ENCODE measurements at places on chromosomes 16 and 17.

- no peak for DNase-seq
Measured at GRCh38 chr17:64449545-64449944, 630 bp downstream of the MILR1 start.

- no peak for DNase-seq
Measured at GRCh38 chr17:7707858-7708750, 3.1 kb downstream of the EFNB3 start.

DNA sequence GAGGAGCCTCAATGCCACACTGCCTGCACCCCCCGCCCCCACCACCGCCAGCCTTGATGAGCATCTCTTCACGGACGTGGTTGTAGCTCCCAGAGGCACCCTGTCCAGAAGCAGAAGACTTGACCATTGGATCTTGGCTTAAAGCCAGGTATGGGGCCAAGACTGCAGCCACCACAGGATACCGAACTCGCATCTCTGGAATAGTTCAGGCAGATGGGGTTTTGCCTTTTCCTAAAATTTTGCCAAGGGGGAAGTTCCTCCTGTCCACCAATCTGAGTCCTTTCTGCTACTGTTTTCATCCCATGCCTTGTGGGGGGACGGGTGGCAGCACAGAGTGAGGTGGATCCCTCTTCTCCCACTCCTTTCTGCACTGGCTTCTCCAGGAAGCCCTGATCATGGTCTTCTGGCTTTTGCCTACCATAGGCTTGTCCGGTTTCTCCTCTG is 939 bp downstream of the CORO6 start:
- no peak for DNase-seq

GRCh38 chr16:3173892-3174617 is 13.9 kb upstream of the OR1F1 start:
- DNase-seq = no peak

- DNase-seq = no peak
Measured at GRCh38 chr16:20310421-20311395, 16.6 kb downstream of the GP2 start.

DNA sequence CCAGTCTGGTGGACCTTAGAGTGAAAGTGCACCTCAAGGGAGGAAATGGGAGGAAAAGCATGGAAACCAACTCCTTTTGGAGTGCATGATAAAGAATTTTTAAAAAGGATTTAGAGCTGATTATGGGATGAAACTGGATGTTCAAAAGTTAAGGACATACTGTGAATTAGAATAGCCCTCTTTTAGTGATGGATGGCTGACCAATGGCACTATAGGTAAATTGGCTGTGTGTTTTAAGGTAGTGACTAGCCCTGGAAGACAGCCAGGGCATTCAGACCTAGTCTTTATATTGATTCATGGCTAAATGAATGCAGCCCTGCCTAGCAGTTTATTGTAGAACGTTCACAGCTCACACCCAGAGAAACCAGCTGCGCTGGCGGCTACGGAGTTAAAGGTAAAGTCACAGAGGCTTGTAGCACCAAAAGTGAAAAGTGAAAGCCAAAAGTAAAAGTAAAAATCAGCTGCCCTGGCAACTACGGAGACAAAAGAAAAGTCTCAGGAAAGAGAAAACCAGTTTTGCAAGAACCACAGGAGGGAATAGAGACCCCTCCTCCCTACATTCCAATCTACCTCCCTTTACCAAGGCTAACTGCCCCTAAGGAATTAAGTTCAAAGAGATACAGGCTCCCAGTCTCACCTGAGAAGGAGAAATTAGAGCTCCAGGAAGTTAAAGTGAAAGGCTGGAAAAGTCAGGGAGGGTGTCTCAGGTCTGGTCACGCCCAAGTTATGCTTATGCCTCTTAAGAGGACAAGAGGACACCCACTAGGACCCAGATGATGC is 21.8 kb downstream of the ACSM1 start:
- no peak for DNase-seq

DNA sequence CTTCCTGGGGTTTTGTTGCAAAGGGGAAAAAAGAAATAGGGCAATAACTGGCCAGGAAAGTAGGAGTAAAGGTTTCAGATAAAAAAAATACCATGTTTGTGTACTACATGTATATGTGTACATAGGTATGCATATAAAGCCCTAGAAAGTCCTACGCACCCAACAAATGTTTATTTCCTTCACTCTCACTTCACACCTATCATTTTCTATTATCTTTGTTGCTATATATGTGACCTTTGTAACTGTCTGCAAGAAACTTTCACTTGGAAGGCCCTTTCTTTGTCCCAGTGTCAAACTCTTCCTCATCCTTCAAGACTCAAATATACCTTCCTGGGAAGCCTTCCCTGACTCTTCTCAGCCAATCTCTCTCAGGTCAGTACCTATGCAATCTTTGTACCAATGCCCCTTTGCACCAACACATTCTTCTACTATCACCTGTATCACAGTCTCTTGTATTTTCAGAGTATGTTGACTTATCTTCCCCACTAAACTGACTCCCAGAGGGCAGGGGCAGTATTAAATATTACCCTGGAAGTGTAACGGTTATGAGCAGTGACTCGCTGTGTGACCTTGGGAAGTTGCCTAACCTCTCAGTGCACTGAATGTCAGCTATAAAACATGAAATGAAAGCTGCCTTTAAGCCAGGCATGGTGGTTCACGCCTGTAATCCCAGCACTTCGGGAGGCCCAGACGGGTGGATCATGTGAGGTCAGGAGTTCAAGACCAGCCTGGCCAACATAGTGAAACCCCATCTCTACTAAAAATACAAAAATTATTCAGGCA is 6.5 kb downstream of the XPO6 start:
- no peak for DNase-seq

DNA sequence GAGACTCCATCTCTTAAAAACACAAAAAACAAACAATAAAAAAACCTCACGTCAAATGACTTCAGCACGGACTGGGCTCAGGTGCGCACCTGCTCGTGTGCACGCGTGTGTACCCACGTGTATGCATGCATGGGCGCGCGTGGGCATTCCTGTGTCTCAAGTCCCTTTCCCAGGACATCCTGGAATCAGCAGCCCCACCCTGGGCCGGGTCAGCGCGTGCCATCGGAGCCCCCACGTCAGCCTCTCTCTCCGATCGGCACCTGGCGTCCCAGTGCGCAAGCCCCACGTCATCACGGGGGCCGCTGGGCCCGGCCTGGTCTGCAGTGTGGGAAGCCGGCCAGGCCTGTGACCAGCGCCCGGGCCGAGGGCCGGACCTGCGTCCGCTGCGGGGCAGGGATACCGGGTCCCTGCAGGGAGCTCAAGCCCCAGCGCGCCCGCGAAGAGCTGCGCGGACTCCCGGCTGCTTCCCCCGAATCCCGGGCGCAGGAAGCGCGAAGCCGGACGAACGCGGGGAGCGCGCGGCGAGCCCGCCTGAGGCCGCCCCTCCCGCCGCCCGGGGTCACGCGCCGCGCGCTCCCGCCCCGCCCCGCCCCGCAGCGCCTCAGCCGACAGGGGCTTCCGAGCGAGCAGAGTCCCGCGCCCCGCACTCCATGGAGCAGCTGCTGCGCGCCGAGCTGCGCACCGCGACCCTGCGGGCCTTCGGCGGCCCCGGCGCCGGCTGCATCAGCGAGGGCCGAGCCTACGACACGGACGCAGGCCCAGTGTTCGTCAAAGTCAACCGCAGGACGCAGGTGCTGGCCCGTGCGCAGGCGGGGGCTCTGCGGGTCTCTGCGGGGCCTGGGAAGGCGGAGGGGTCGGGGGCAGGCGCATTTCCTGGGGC is at the start of gene FN3K:
Gene FN3K, plus strand, starts transcription at position 629 of the 880 bp plus-strand sequence. Its CDS starts 22 bp downstream, at position 651.
- peak; percentile 60 for DNase-seq

DNA sequence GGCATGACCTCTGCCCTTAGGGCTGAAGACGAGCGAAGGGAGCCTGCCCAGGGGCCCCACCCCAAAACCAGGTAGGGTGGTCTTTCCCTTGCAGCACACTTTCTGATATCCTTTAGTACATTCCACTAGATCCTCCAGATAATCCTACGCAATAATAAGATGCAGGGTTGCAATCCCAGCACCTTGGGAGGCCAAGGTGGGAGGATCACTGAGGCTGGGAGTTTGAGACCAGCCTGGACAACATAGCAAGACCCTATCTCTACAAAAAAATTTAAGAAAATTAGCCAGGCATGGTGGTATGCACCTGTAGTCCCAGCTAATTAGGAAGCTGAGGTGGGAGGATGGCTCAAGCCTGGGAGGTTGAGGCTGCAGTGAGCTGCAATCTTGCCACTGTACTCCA is 34.9 kb upstream of the MLKL start:
- DNase-seq = no peak

- DNase-seq = no peak
Measured at GRCh38 chr17:75680431-75680830, 13.3 kb downstream of the SAP30BP start.

DNA sequence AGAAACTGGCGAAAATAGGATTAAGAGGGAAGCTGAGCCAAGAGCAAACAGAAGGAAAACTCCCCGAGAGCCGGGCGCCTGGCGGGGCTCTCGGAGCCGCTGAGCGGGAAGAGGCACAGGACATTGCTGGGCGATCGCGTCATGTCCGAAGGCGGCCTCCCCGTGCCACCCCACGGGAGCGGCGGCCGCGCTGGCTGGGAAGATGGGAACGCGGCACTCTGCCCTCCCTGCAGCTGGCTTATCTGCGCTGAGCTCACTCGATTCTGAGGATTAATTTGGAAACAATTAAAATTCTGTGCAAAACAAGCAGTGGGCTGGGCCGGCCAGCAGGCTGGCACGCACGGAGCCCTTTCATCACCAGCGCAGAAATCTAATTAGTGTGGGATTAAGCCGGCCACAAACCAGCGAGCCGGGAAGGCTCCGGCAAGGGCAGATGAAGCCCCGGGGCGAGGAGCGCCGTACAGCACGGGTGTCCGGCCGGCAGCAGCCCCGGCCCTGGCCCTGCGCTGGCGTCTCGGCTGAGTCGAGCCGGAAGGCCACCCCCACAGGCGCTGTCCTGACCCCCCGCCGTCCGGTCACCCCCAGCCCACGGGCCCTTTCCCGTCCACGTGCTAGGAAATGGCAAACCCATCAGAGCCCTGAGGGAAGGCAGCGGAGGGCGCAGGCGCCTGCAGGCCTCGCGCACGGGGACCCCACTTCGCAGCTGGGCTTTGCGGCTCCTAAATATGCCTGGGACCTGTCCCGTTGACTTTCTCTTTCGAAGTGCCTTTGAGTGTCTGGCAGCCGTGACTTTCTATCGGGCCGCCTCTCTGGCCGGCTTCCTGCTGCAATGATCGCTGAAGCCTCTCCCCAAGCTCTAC is 37.9 kb downstream of the SOX8 start:
- DNase-seq = peak; percentile 73

GRCh38 chr16:66324815-66325515 is 41.5 kb upstream of the CDH5 start:
- DNase-seq = no peak

GRCh38 chr16:3659251-3659650 is 4.8 kb downstream of the DNASE1 start:
- DNase-seq = peak; percentile 48

DNA sequence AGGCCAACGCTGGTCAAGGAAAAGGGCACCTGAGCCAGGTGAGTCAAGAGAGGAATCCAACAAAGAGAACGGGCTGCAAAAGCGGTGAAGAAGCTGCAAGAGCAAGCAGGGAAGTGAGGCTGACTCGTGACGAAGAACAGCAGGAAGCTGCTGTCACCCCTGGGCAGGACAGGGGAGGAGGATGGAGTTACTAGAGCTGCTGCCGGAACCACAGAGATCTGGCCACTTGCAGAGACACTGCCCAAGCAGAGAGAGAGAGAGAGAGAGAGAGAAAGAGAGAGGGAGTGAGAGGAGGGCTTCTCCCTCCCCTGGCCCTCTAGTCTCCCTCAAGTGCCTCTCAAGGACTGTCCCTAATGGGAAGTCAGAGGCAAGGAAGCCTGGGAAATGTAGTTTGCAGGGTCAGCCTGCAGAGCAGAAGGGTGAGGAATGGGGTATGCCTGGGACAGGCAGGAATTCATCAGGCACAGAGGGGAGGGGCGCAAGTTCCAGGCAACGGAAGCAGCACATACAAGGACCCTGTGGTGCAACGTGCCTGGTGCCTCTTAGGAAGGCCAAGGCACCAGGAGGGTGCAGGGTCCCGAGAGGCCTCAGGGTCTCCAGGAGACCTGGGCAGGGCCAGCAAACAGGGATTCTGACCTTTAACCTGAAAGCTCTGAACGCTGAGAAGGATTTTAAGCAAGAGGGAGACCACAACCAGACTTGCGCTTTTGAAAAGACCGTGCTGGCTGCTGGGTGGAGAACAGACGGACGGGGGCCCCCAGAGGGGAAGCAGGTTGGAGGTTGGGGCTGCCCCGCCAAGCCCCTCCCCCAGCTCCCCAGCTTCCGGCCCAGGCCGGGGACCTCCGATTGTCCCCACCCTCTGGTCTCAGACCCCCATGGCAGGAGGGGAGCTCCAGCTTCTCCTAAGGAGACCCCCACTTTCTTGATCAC is 45.8 kb upstream of the CIBAR2 start:
- DNase-seq = no peak

DNA sequence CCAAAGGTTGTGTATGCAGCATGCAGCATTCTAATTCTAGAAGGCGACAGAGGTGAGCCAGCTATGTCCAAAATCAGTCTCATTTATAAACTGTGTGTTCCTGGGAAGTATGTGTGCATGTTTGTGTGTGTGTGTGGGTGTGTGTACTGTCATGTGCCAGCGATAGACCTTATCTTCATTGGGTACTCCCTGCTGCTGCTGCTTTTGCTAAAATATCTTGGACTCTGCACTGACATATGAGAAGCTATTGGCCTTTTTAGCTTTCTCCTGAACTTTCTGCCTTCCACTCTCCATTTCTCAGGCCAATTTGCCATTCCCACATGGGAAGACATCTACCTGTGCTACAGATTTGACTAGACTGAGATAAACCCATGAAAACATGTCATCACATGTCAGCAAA is 2.0 kb upstream of the LPO start:
- DNase-seq = no peak

GRCh38 chr17:78534492-78535272 is 42.5 kb downstream of the DNAH17 start:
- DNase-seq = no peak

DNA sequence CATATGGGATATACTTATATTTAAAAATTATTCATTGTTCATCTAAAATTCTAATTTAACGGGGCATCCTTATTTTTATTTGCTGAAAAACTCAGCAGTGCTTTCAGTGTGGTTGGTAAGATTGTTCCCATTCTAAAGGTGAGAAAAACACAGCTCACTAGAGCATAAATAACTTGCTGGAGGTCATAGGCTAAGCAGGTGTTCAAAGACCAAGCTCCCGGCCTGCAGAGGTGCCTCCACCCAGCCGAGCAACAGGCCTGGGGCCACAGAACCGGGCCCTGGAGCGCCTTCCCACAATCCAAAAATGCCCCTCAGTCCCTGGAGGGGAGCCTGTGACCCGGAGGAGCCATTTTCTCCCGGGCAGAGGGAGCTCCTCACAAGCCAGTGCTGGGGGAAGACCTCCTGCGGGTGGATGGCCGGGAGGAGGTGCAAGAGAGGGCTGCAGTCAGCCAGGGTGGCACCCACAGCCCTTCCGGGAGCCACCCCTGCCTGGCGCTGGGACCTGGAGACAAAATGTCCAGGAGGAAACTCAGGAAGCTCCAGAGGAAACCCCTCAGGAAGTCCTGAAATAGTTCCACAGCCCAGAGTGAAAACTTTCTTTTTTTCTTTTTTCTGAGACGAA is 14.7 kb downstream of the ABR start:
- DNase-seq = no peak

Measured in fibroblast of gingiva (primary cell).